Fibroblast of pulmonary artery (primary cell): ENCODE measurements at places on chromosomes 2 and 18.

DNA sequence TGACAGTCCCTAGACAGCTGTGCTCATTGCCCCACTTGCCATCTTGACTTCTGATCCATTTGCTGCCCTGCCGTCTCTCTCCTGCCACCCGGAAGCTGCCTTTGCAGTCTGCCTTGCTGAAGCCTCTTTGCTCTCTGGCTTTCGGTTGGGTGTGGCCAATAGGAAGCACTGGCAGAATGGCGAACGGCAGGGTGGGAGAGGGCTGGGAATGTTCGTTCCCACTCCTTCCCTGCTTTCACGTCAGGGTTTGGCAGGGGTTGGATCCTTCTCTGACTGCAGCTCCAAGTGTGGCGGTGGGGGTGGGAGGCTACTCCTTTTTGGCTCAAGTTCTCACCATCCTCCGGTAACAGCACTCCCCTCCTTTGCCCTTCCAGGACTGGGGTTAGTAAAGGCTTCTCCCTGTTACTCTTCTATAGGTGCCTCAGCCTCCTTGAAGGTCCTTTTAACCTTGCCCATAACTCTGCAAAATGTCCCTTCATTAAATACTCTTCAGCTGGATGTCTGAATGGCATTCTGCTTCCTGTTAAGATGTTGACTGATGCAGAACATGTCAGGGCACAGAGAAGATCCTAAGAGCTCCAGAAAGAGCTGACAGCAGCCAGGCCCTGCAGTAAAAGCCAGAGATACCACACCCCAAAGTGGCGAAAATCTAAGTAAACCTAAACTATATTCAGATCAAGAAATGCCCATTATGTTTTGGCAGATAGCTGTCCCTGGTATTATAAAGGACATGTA lies 299.7 kb downstream of the CDCA7 start:
- DNase-seq = no peak

- DNase-seq = peak; percentile 60
These were observed 81.2 kb downstream of the ADD2 start for GRCh38 chr2:70686577-70687460.

GRCh38 chr2:69652206-69652605 lies 8.7 kb upstream of the AAK1 start:
- DNase-seq = peak; percentile 56

DNA sequence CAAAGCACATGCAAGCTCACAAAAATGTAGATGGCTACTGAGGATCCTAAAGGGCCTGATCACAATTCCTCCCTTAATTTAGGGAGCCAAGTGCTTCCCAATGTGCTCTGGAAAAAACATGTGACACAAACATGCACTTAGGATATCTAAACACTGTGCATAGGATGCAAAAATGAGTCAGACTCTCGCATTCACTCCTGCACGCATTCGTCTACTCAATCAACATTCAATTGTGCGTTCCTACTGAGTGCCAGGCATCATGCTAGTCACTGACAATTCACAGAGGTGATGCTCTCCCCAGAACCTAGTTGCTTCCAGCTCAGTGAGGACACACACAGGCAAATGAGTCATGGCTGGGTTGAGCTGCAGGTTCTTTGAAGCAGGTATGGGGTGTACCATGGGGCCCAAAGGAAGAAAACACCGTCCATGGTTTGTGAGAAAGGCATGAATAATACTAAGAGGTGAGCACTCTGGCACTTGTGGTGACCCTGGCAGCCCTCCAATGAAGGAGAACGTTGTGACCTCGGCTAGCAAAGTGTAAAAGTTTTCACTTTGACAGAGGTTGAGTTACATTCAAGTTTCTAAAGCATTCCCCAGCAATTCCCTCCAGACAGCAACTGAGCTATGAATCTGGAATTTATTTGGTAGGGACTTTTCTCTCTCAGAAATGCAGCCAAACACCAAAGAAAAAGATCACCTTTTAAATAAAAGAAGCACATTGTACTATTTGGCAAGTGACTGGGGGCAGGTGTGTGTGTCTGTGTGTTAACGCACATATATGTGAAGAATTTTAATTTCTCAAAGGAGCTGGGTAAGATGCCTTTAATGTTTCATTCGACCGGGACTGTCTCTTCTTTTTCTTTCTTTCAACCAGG lies 173.3 kb downstream of the ALPK2 start:
- no peak for DNase-seq

DNA sequence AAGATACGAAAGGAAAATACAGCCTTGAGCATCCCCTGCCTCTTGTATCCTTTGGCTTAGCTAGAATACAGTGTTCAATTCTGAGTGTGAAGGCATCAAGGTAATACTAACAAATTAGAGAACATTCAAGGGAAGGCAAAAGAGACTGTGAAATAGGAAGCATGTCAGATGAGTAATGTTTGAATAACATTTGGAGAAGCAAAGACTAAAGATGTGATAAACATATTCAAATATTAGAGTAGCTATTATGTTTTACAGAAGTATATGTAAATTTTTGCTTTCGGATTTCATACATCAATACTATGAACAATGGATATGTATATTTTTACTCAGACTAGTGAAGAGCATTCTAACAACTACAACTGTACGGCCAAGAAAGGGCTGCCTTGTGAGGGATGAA lies 161.7 kb upstream of the FN1 start:
- DNase-seq = no peak

DNA sequence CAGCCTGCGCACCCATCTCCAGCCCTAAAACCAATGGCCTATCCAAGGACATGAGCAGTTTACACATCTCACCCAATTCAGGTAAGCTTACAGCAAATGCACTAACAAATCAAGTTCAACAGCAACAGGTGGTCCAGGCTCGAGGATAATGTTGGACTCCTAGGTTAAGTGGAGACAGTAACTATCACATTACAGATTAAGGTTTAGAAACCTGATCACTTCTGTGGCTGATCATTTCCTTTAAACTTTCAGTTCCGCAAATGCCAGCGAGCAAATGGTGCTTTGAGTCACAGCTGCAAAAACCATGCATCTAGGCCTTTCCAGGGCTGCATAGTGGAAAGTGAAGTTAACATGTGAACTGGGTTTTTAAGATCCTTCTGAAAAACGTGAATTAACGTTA lies 259.4 kb downstream of the GBX2 start:
- no peak for DNase-seq

- no peak for DNase-seq
These were observed 617 bp downstream of the CCDC142 start for GRCh38 chr2:74481961-74482800.

GRCh38 chr18:45916302-45916701 lies 50.8 kb downstream of the EPG5 start:
- DNase-seq = no peak

GRCh38 chr2:51734115-51734514 lies 702.2 kb upstream of the NRXN1 start:
- DNase-seq = peak; percentile 76

- DNase-seq = no peak
These were observed 13.1 kb upstream of the MLPH start for GRCh38 chr2:237473878-237474441.

- DNase-seq = peak; percentile 47
These were observed 24.6 kb downstream of the CD302 start for GRCh38 chr2:159773426-159773825.

DNA sequence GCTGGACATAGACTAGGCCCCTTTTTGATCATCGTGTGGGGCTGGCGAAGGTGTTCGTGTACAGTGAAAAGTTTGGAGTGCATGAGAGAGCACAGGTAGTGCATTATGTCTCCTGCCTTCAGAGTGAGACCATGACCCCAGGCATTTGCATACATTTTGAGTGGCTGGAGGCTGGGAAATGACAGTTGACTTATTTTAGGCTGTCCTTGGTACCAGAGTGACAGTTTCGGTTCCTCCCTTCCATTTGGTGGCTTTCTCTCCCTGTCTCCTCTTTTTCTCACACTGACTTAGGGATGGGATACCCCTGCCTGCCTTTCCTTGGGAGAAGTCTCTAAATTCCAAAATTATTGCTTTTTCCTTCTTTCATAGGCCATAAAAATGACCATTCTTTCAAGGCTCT lies 20.1 kb downstream of the SERPINB12 start:
- DNase-seq = no peak

DNA sequence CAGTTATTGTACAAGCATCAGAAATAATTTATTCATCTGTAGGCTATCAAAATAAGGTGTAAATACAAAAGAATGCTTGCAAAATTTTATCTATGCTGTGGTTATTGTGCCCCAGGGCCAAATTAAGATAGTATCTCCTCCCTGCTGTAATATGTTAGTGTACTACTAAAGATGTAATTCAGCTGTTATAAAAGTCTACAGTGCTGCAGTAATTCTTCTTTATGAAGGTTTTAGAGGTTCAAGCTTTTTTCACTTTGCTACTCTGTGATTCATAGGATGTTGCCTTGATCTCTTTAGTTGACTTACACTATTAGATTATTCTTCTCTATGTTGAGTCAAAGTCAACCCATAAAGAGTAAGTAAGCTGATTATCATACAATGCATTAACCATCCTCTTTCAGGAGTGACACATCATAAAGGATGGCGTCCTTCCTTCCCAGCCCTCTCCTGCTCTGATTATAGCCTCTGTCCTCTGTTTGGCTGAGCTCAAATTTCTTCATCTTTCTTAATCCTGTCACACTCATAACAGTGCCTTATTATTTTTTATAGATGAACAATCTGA lies 29.3 kb upstream of the DYNAP start:
- DNase-seq = no peak

- DNase-seq = no peak
These were observed 44.6 kb downstream of the BAZ2B start for GRCh38 chr2:159571540-159572260.

DNA sequence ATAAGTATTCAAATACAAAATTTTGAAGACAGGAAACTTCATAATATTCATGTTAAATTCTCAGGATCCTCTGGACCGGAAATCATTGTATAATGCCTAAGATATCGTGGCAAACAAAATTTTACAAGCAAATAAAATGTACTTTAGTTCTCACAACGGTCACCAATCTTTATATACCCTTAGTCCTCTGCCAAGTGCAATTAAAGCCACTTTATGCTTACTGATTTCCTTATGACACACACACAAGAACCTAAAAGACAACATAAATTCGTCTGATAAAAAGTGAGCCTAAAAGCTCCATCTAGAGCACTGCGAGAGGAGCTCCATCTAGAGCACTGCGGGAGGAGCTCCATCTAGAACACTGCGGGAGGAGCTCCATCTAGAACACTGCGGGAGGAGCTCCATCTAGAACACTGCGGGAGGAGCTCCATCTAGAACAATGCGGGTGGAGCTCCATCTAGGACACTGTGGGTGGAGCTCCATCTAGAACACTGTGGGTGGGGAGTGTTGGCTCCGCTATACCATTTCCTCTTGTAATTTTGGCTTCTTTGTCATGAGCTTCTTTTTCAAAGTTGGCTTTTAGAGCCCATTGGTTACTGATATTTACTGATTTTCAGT lies 15.9 kb downstream of the ATP8B1 start:
- DNase-seq = no peak

- DNase-seq = peak; percentile 61
These were observed at the start of gene DCC for GRCh38 chr18:52339891-52340371. DCC (plus strand) TSS chr18:52340197; CDS start chr18:52340788, 591 bp downstream.

- DNase-seq = peak; percentile 65
These were observed 352.6 kb downstream of the SS18 start for GRCh38 chr18:25737710-25738311.

GRCh38 chr2:204842661-204843485 lies 297.6 kb downstream of the PARD3B start:
- peak; percentile 93 for DNase-seq

DNA sequence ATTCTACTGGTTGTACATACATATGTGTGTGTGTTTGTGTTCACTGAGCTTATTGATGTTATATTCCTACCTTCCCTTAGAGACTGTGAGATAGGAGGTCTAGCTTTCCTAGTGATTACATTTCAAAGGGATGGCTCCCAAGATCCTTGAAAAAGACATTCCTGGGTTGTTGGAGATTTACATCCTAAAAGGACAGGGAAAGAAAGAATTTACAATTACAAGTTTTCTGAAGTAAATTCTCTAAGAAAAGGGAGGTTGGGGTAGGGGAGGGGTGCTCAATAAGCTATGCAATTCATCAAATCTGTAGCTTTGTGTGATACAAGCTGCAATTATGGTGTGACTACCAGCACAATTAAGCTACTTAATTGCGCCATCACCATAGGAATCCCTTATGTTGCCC lies 284.3 kb downstream of the NUP35 start:
- DNase-seq = no peak

- DNase-seq = peak; percentile 26
These were observed 119.0 kb downstream of the PMAIP1 start for GRCh38 chr18:60018618-60019462.

DNA sequence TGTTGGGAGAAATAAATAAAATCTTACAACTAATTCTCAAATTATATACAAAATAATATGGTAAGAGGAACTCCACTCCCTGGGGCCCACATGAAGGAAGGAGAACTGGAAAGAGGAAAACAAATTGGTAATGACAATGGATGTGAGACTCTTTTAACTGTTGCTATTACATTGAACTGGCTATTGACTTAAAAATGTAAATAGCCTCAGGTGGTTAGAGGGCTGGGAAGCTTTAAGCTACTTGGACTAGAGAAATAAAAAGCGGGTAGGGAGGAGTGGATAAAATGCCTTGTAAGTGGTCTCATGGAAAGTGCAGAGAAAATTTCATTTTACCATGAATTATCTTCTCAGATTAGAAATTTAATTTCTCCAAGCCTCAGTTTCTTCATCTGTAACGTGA lies 64.1 kb downstream of the KCNJ3 start:
- DNase-seq = no peak

DNA sequence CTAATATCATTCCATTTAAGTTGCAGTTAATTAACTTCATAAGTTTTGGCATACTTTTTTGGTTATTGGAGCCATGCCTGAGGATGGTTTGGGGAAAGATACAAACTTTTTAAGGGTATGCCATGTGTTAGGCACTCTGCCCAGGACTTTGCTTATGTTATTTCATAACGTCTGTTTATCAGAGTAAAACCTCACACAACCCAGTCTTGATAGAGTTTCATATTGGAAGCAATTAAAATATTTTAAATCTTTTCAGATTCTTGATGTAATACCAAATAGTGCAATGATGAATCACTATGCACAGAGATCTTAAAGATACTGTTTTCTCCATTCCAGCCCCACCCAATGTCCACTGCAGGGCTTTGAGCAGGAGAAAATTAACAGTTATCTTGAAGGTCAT lies 529.1 kb upstream of the HNMT start:
- no peak for DNase-seq

GRCh38 chr2:234703258-234703657 lies 206.4 kb upstream of the ARL4C start:
- no peak for DNase-seq

DNA sequence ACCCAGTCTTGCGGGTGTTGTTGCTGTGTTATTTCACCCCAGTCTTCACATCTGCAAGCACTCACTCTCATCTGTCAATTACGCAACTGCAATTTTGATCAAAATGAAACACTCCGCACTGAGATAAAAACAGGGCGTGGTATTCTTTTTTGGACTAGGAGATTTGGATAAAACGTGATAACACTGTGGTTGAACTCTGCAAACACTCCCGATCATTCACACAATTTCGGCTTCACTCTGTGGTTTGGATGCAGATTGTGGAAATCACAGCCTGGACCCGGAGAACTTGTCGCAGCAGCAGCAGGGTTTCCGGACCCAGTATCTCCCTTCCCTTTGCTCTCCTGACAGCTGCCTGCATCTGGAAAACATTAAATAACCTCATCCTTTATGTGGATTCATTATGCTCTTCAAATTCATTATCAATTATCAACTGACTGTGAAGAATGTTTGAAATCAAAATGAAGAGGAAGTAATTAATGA lies 49.4 kb upstream of the APCDD1 start:
- no peak for DNase-seq
